ENCODE measurements at places on chromosomes 5 and 9. TPM values are rescaled to one million over a fixed set of nuclear protein-coding genes. Genes with fewer than 3 reads are reported as not detected.

The TERT gene
- not detected for total RNA-seq

The CCDC69 gene
- total RNA-seq = 84.5 TPM

The SUSD1 gene
- 10.8 TPM for total RNA-seq

The CENPP gene
- total RNA-seq = 9.3 TPM

The IFNA4 gene
- not detected for total RNA-seq

The SLC36A2 gene
- not detected for total RNA-seq

The VCAN gene
- total RNA-seq = 71.2 TPM

The ADGRD2 gene
- 4.2 TPM for total RNA-seq

The PRRX2 gene
- total RNA-seq = 43.7 TPM

The SHISAL2B gene
- not detected for total RNA-seq

The SOHLH1 gene
- not detected for total RNA-seq

DNA sequence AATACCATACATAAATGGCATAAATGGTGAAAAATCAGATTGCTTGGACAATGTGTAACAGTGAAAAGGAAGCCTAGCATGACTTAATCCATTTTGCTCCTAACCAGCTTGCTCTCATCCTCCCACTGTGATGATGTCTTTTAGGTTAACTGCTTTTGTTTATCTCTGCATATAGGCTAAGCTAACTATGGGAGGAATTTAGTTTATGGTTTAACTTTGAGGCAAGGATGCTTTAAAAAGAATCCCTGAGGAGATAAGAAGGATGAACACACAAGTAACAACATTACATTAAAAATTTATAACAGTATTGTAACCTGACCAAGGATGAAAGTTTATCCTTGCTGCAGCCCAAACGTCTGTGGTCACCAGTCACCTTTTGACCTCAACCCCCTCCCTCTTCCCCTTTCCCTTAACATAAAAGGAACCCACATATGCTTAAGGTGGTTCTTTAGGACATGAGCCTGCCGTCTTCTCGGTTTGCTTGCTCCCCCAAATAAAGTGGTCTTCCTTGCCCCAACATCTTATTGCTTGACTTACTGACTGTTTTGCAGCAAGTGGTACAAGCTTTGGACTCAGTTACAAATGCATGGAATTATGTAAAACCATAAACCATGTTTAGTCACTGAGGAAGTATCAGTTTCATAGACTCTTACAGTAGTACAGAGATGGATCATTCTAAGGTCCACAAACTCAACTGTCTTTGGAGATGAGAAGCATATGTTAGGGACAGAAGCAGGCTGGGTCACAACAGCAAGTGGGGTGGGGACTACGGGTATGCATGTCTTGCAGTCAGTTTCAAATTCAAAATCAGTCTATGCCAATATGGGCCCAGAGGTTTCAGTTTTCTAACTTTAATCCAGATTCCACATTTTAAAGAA lies 31.3 kb downstream of the AGXT2 start:
- no peak for DNase-seq
- H3K4me1 ChIP-seq = no peaks in the 10 kb centered on the region
- no peaks in the 10 kb centered on the region for H3K27me3 ChIP-seq
- H3K36me3 ChIP-seq = no peaks in the 10 kb centered on the region

GRCh38 chr5:180380856-180381255 lies 27.7 kb upstream of the GFPT2 start:
- H3K4me1 ChIP-seq = no peaks in the 10 kb centered on the region
- H3K36me3 ChIP-seq = no peaks in the 10 kb centered on the region
- H3K4me3 ChIP-seq = no peak overlapping the region
- no peak overlapping the region for H3K27ac ChIP-seq
- no peak for DNase-seq

GRCh38 chr5:76641514-76642120 lies 18.4 kb upstream of the F2RL2 start:
- H3K27ac ChIP-seq = no peak overlapping the region
- no peaks in the 10 kb centered on the region for H3K27me3 ChIP-seq
- H3K36me3 ChIP-seq = no peaks in the 10 kb centered on the region
- H3K4me3 ChIP-seq = no peak overlapping the region

DNA sequence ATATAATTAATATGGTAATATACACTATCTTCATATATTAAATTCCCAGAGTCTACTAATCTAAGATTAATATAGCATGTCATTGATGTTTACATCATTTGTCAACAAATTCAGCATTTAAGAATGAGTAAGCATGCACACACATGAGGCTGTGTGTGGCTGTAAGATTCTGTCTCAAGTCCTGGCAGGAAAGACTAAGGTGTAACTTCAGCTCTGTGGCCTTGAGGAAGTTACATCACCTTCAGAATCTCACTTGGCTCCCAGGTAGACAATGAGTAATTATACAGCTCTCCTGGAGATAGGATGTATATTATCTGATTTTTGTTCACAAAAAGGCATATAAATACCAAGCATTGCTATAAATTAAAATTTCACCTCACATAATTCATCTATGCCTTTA lies 119.4 kb upstream of the IQGAP2 start:
- H3K36me3 ChIP-seq = no peaks in the 10 kb centered on the region
- H3K27ac ChIP-seq = no peak overlapping the region
- DNase-seq = no peak
- no peaks in the 10 kb centered on the region for H3K27me3 ChIP-seq
- no peak overlapping the region for H3K4me3 ChIP-seq
- H3K4me1 ChIP-seq = no peaks in the 10 kb centered on the region

- DNase-seq = no peak
- H3K27me3 ChIP-seq = no peaks in the 10 kb centered on the region
- H3K27ac ChIP-seq = no peak overlapping the region
- H3K4me3 ChIP-seq = no peak overlapping the region
Measured at GRCh38 chr5:157892974-157893373, 34.0 kb upstream of the CLINT1 start.

- DNase-seq = no peak
- H3K27ac ChIP-seq = no peak overlapping the region
- H3K4me1 ChIP-seq = no peaks in the 10 kb centered on the region
- no peaks in the 10 kb centered on the region for H3K27me3 ChIP-seq
- no peaks in the 10 kb centered on the region for H3K36me3 ChIP-seq
- no peak overlapping the region for H3K4me3 ChIP-seq
Measured at GRCh38 chr5:67752357-67752708, 463.2 kb upstream of the PIK3R1 start.

DNA sequence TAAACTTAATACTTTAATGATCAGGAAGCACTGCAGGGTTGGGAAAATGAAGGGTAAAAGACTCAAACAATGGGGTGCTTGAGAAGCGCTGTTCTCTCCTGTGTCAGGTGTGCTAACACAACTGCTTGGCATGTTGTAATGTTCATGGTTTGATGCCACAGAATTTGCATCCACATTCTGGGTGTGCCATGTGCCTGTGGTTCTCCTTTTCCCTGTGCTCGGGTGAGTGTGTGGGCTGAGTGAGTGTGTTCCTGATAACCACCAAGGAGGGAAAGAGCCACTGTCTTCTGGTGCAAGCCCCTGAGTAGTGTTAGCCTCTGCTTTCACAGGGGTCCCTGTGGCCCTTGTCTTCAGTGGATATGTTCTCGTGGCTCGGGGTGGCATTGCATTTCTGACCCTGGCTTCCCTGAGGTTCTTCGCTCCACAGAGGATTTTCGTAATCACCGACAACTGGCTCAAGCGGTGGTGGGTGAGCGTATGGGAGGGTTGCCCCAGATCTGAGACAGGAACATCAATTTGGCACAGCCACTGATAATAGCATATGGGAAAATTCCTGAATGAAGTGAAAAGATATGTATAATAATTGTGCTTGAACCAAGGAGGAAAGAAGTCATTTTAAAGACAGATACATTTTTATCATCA lies 102.0 kb downstream of the MVB12B start:
- no peaks in the 10 kb centered on the region for H3K4me1 ChIP-seq
- H3K36me3 ChIP-seq = no peaks in the 10 kb centered on the region

GRCh38 chr5:147844846-147845245 lies 13.4 kb upstream of the SPINK1 start:
- no peak for DNase-seq
- no peaks in the 10 kb centered on the region for H3K36me3 ChIP-seq
- no peaks in the 10 kb centered on the region for H3K27me3 ChIP-seq
- H3K4me3 ChIP-seq = no peak overlapping the region
- H3K4me1 ChIP-seq = no peaks in the 10 kb centered on the region

GRCh38 chr5:100889165-100889743 lies 13.8 kb downstream of the ST8SIA4 start:
- no peak for DNase-seq
- no peaks in the 10 kb centered on the region for H3K36me3 ChIP-seq
- H3K4me3 ChIP-seq = no peak overlapping the region
- no peak overlapping the region for H3K27ac ChIP-seq

DNA sequence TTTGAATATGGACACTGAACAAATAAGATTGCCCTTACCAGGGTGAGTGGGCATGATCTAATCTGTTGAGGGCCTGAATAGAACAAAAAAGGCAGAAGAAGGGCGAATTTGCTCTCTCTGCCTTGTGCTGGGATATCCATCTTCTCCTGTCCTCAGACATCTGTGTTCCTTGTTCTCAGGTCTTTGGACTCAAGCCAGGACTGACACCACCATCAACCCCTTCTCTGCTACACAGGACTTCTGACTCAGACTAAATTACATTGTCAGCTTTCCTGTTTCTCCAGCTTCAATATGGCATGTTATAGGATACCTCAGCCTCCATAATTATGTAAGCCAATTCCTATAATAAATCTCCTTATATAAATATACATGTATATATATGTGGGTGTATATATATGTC lies 40.8 kb upstream of the SLCO6A1 start:
- no peaks in the 10 kb centered on the region for H3K36me3 ChIP-seq
- no peak for DNase-seq
- no peaks in the 10 kb centered on the region for H3K27me3 ChIP-seq
- no peak overlapping the region for H3K4me3 ChIP-seq
- H3K4me1 ChIP-seq = no peaks in the 10 kb centered on the region
- H3K27ac ChIP-seq = no peak overlapping the region

GRCh38 chr9:126723807-126724172 lies 81.0 kb upstream of the ZBTB43 start:
- no peaks in the 10 kb centered on the region for H3K36me3 ChIP-seq
- H3K4me1 ChIP-seq = peaks cover 18% of the 10 kb centered on the region
- H3K27me3 ChIP-seq = no peaks in the 10 kb centered on the region
- H3K4me3 ChIP-seq = no peak overlapping the region
- no peak for DNase-seq

- peaks cover 24% of the 10 kb centered on the region for H3K4me1 ChIP-seq
- H3K27me3 ChIP-seq = no peaks in the 10 kb centered on the region
- H3K4me3 ChIP-seq = peak overlapping the region; percentile 47
- no peaks in the 10 kb centered on the region for H3K36me3 ChIP-seq
- no peak for DNase-seq
Measured at GRCh38 chr9:35811381-35812024, 559 bp downstream of the SPAG8 start.

DNA sequence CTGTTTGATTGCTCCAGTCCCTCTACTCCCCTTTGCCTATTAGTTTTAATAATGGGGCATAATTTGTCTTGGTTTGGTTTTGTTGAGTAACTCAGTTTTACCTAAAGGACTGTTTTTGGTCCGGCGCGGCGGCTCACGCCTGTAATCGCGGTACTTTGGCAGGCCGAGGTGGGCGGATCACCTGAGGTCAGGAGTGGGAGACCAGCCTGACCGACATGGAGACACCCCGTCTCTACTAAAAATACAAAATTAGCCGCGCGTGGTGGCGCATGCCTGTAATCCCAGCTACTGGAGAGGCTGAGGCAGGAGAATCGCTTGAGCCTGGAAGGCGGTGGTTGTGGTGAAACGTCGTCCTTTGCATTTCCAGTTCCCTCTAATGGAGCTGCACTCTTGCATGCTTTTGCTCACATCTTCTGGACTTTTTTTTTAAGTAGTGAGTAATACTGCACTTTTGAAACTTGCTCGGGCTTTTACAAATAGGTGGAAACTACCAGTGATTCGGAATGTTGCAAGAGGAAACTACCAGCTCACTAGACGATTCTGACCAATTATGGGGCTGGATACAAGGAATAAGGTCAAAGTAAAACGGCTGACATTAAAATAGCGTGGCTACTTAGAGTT lies 721 bp upstream of the MAML1 start:
- peak overlapping the region; percentile 98 for H3K4me3 ChIP-seq
- peak overlapping the region; percentile 95 for H3K27ac ChIP-seq
- H3K36me3 ChIP-seq = peaks cover 4% of the 10 kb centered on the region
- H3K4me1 ChIP-seq = peaks cover 42% of the 10 kb centered on the region
- H3K27me3 ChIP-seq = no peaks in the 10 kb centered on the region
- no peak for DNase-seq

DNA sequence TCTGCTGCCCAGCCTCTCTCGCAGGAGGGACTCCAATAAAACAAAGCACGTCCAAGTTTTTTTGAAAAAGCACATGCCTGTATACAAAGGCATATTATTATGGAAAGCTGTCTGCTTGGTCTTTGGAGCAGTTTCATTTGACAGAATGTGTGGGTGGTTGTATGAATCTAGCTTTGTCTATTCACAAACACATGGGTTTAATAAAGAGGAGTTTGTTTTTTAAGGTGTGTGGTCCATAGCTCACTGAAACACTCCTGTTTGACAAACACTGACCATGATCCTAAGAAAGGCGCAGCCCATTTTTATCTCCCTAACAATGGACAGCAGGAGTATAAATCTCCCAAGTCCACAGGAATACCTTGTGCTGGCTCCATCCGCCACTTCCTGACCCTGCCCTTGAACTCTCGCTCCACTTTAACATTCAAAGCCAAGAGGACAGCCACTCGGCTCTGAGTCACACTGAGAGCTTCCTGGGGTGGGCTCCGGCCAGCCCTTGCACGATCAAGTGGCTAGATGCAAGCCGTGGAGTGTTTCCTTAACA lies 371.9 kb downstream of the EBF1 start:
- no peak overlapping the region for H3K4me3 ChIP-seq
- peaks cover 6% of the 10 kb centered on the region for H3K4me1 ChIP-seq

- DNase-seq = no peak
- H3K36me3 ChIP-seq = no peaks in the 10 kb centered on the region
- H3K27me3 ChIP-seq = no peaks in the 10 kb centered on the region
- no peak overlapping the region for H3K27ac ChIP-seq
- no peak overlapping the region for H3K4me3 ChIP-seq
Measured at GRCh38 chr9:26746357-26747072, 146.1 kb downstream of the CAAP1 start.

GRCh38 chr9:21687351-21687750 lies 115.1 kb upstream of the MTAP start:
- no peak overlapping the region for H3K4me3 ChIP-seq
- no peaks in the 10 kb centered on the region for H3K36me3 ChIP-seq
- H3K27ac ChIP-seq = no peak overlapping the region
- no peaks in the 10 kb centered on the region for H3K27me3 ChIP-seq
- DNase-seq = no peak

GRCh38 chr9:76456202-76456926 lies 2.6 kb upstream of the GCNT1 start:
- peaks cover 15% of the 10 kb centered on the region for H3K4me1 ChIP-seq
- no peak for DNase-seq
- H3K27ac ChIP-seq = no peak overlapping the region
- H3K27me3 ChIP-seq = no peaks in the 10 kb centered on the region

- H3K4me3 ChIP-seq = no peak overlapping the region
- no peaks in the 10 kb centered on the region for H3K27me3 ChIP-seq
Measured at GRCh38 chr5:147046894-147047293, 168.3 kb upstream of the PPP2R2B start.

GRCh38 chr9:107624234-107624948 lies 134.8 kb upstream of the KLF4 start:
- no peak overlapping the region for H3K4me3 ChIP-seq
- peak overlapping the region; percentile 66 for H3K27ac ChIP-seq
- no peaks in the 10 kb centered on the region for H3K36me3 ChIP-seq
- no peak for DNase-seq
- H3K4me1 ChIP-seq = peaks cover 29% of the 10 kb centered on the region
- no peaks in the 10 kb centered on the region for H3K27me3 ChIP-seq

GRCh38 chr5:1744393-1745122 lies 55.1 kb downstream of the MRPL36 start:
- no peaks in the 10 kb centered on the region for H3K36me3 ChIP-seq
- H3K27me3 ChIP-seq = no peaks in the 10 kb centered on the region
- H3K27ac ChIP-seq = no peak overlapping the region
- no peaks in the 10 kb centered on the region for H3K4me1 ChIP-seq

GRCh38 chr5:52674815-52675545 lies 112.7 kb upstream of the ITGA1 start:
- H3K4me1 ChIP-seq = no peaks in the 10 kb centered on the region
- H3K27me3 ChIP-seq = no peaks in the 10 kb centered on the region
- DNase-seq = no peak
